ENCODE measurements at places on chromosomes 5 and 9. TPM values are rescaled to one million over a fixed set of nuclear protein-coding genes. Genes with fewer than 3 reads are reported as not detected.
A peak's percentile ranks its signal among the peaks of the same experiment; 100 is the strongest.

GRCh38 chr5:1637639-1638481 lies 114.1 kb upstream of the LPCAT1 start:
- no peaks in the 10 kb centered on the region for H3K36me3 ChIP-seq
- no peak overlapping the region for H3K27ac ChIP-seq
- no peak overlapping the region for H3K4me3 ChIP-seq
- H3K4me1 ChIP-seq = peaks cover 8% of the 10 kb centered on the region

DNA sequence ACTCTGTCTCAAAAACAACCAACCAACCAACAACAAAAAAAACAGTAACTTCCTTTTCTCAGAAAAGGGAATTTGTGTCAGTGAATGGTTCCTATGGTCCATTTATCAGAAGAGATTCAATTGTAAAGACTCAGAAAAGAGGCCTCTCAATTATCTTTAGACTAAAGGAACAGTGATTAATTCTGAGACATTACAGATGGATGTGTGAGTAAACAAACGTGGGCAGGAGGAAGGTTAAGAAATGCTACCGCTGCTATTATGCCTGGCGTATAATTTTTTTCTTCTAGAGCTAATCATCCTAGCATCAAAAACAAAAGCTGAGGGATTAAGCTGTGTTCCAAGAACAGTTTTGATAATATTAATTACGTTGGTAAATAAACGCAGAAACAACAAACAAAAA lies 52.9 kb upstream of the JMY start:
- no peaks in the 10 kb centered on the region for H3K36me3 ChIP-seq
- H3K27me3 ChIP-seq = no peaks in the 10 kb centered on the region
- no peak overlapping the region for H3K4me3 ChIP-seq
- DNase-seq = no peak
- H3K27ac ChIP-seq = no peak overlapping the region

GRCh38 chr5:39424736-39425637 lies at the start of gene DAB2:
DAB2 (minus strand) TSS chr5:39424980; CDS start chr5:39394320, 30,660 bp downstream.
- H3K4me1 ChIP-seq = peaks cover 40% of the 10 kb centered on the region
- DNase-seq = peak; percentile 70
- no peaks in the 10 kb centered on the region for H3K27me3 ChIP-seq
- H3K4me3 ChIP-seq = peak within 1 kb of the TSS; percentile 89

DNA sequence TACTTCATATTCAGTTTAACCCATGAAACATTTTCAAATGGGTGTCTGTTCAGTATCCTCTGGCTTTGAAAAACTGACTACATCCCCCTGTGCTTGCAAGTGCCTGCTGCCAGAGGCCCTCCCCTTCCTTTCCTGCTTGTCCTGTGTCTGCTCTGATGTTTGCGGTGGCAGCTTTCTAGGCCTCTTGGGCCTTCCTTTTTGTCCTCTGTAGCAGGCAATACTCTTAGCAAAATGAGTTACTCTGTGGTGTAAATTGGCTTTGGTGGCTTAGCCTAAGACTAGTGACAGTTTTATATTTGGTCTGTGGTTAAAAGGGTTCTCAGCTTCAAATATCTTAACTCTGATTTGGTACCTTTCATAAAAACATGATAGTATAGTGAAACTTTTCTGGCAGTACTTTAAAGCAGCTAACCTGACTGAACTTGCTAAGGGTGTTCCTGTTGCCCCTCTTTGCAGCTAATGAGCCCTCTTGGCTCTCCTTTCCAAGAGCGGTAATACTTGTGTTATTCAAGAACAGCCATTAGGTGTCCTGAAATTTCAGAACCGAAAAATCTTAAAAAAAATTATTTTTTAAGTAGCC lies 76.6 kb downstream of the GOLM1 start:
- H3K27me3 ChIP-seq = no peaks in the 10 kb centered on the region
- no peak overlapping the region for H3K4me3 ChIP-seq
- no peak for DNase-seq
- no peaks in the 10 kb centered on the region for H3K4me1 ChIP-seq
- peaks cover 46% of the 10 kb centered on the region for H3K36me3 ChIP-seq

GRCh38 chr5:67771221-67771620 lies 444.3 kb upstream of the PIK3R1 start:
- H3K27ac ChIP-seq = peak overlapping the region; percentile 47
- no peak overlapping the region for H3K4me3 ChIP-seq
- no peak for DNase-seq
- no peaks in the 10 kb centered on the region for H3K27me3 ChIP-seq
- H3K4me1 ChIP-seq = peaks cover 49% of the 10 kb centered on the region

- H3K36me3 ChIP-seq = peaks cover 18% of the 10 kb centered on the region
- H3K27ac ChIP-seq = no peak overlapping the region
- no peaks in the 10 kb centered on the region for H3K4me1 ChIP-seq
- no peaks in the 10 kb centered on the region for H3K27me3 ChIP-seq
- no peak overlapping the region for H3K4me3 ChIP-seq
- DNase-seq = no peak
These were observed 51.1 kb downstream of the CPLANE1 start for GRCh38 chr5:37198061-37198460.

DNA sequence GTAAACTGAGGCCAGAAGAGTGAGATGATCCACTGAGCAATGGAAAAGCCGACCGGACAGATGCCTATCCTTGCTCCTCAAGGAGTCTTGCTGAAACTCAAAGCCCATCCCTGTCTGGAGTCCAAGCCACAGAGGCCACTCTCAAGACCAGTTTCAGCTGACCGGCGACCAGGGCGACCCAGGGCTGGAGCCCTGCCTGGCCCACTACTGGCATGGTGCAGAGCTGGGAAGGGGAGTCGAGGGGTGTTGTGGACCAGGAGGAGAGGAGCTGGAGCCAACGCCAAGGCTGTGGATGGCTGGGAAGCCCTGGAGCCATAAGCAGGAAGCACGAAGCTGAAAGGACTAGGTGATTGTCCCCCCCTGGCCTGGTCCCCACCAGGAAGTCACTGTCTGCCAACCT lies 22.1 kb downstream of the FAM163B start:
- no peak for DNase-seq
- peak overlapping the region; percentile 77 for H3K27ac ChIP-seq
- H3K27me3 ChIP-seq = peaks cover 14% of the 10 kb centered on the region
- H3K4me3 ChIP-seq = no peak overlapping the region
- H3K36me3 ChIP-seq = peaks cover 2% of the 10 kb centered on the region

Gene LOX
- total RNA-seq = 0.19 TPM

Gene TMED7
- 76.9 TPM for total RNA-seq

Gene KIF12
- 176 TPM for total RNA-seq

Gene CCL27
- total RNA-seq = 0.67 TPM

Data from progenitor cell of endocrine pancreas (in vitro differentiated cells).